LNCaP clone FGC (cell line): ENCODE measurements at places on chromosomes 16 and 17.

DNA sequence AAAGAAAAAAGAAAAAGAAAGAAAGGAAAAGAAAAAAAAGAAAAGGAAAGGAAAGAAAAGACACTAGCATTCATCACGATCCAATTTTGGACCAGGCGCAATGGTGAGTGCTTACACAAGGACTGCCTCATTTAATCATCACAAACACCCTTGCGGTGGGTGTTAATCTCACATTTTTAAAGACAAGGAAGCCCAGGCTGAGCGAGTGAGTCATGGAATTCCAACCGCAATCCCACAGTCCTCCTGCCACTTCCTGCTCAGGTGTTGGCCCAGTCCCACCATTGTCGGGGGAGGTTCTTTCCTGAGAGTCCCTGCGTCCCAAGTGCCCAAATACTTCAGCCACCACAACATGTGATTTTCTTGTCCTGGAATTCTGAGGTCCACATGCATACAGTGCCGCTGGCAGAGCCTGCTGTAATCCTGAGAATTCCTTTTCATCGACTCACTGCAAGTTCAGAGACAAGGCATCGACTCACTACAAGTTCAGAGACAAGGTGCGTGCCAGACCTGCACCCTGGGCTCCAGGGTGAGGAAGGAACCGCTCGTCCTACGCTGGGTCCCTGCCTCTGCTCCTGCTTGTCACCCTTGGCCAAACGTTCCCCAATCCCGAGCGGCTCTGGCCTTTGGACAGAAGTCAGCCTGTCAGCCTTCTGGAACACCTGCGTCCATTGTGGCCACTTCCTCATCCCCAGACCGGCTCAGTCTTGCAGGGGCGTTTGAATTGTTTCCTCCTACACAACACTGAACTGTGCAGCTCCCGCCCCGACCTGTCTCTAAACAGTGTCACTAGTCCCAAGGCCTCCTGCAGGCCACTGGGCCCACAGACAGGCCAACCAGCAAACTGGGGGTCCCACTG is 5.8 kb downstream of the ZG16B start:
- DNase-seq, result no peak

- DNase-seq, result no peak
These were observed 31.1 kb downstream of the DDX19A start for GRCh38 chr16:70377782-70378181.

DNA sequence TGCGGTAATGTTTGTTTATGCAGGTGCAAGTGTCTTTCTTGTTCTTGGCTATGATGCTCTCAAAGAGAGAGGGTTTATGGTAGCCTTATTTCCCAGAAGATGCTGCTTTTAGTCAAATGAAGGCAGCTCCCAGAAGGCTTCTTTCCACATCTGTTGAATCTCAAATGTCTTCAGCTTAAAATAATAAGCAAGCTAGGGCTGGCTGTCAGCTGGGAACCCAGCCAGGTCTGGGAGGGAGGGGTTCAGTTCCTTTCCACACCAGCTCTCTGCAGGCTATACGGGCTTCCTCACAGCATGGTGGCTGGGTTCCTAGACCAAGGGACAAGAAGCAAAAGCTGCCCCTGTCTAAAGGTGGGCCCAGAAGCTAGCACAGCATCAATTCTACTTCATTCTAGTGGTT is 47.4 kb upstream of the ATF7IP2 start:
- DNase-seq, result no peak

DNA sequence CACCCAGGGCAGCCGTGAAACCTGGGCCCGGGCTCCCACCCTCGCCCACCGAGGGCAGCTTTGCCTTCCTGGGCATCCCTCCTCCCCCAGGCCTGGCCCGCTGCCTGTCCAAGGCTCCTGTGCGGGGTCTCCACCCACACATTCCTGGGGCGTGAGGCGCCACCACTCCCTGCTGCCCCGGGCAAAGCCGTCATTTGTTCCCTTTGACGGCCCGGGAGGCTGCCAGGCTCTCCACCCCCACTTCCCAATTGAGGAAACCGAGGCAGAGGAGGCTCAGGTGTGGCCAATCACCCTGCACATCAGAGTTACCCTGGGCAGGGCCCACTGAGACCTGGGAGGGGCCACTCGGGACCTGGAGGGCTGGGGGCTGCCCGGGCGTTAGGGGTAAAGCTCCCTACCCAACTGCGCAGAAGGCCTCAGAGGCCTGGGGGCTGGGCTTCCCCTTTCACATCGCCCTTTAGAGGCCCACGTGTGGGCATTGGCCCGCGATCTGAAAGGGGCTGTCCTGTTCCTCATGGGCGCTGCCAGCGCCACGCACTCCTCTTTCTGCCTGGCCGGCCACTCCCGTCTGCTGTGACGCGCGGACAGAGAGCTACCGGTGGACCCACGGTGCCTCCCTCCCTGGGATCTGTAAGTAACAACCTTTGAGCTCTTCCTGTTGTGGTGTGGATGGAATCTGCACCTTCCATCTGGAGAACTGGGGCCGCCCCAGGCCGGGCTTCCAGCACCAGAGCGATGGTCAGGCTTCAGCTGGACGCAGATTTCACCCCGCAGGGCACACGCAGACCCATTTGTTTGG is at the start of gene MSLN:
MSLN (plus strand) TSS at position 190 of the 799 bp plus-strand sequence. CDS start 1,947 bp downstream, outside the sequence.
- no peak for DNase-seq

DNA sequence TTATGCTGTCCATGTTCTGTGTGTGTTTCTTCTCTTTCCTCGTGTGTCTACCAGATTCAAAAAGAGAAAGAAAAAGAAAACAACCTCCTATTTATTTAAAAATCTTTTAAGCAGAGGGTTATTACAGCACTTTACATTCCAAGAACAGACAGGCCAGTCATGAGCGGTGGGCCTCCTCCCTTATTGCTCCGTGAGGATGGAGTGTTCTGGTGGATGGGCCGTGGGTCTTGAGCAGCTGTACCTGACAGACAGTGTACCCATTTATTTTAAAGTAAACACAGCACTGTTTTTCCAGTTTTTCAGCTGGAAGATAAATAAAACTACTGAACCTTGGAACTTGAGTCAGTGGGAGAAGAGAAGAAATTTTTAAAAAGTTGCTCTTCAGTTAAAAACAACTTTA is 52.4 kb downstream of the WWP2 start:
- peak; percentile 2 for DNase-seq

- DNase-seq, result no peak
These were observed 1.2 kb downstream of the GFAP start for GRCh38 chr17:44914148-44914547.

DNA sequence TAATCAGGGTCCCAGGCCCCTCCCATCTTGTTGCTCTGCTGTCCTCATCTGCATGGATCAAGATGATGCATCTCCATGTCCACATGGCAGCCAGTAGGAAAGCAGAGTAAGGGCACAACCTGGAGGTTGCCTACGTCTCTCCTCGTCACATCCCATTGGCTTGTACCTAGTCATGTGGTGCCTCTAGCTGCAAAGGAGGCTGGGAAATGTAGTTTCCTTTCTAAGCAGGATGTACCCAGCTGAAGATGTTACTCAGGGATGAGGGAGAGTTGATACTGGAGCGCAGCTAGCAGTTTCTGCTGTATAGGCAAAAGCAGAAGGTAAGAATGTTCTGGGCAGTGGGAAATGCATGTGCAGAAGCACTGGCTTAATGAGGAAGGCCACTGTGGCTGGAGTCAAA is 20.8 kb downstream of the ABCC1 start:
- DNase-seq, result no peak

GRCh38 chr16:85853547-85854545 is 45.1 kb upstream of the IRF8 start:
- no peak for DNase-seq

- DNase-seq, result no peak
These were observed 17.7 kb upstream of the SLC12A3 start for GRCh38 chr16:56847173-56847910.

DNA sequence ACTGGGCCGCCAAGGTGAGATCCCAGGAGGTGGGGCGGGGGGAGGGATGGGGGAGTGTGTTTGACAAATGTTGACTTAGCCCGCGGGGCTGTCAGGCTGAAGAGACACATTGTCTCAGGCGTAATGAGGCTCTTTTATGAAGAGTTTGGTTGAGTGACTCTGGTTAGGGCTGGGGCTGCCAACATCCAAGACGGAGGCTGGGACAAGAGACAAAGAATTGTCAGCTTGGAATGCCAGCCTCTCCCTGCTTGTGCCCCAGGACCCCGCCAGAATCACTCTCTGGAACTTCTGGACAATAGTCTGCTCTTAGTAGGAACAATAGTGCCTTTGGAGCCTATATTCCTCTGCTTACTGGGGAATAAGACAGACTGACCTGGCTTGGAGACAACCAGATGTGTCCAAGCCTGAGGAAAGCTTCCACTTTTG is 24.0 kb downstream of the PCTP start:
- DNase-seq, result no peak

DNA sequence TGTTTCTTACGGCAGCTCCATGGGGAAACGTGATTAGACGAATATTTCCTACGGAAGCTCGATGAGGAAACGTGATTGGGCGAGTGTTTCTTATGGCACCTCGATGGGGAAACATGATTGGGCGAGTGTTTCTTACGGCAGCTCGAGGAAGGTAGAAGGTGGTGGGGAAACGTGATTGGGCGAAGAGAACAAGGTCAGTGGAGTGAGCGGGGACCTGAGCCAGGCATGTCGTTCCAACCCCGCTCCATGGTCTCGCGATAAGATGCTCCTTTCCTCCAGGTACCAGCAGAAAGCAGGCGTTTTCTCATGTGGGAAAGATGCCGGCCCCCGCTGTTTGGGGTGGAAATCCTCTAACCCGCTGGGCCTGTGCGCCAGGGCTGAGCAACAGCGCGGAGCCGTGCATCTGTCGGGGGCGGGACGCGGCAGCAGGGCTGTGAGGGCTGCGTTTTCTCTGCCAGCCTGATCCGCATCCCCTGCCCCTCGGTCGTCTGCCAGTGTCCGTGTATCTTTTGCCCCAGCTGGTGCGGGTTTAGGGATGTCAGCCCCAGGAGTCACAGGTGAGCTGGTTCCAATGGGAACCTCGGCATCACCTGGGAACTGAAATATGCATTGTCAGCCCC is 25.6 kb upstream of the DOC2B start:
- DNase-seq, result no peak

DNA sequence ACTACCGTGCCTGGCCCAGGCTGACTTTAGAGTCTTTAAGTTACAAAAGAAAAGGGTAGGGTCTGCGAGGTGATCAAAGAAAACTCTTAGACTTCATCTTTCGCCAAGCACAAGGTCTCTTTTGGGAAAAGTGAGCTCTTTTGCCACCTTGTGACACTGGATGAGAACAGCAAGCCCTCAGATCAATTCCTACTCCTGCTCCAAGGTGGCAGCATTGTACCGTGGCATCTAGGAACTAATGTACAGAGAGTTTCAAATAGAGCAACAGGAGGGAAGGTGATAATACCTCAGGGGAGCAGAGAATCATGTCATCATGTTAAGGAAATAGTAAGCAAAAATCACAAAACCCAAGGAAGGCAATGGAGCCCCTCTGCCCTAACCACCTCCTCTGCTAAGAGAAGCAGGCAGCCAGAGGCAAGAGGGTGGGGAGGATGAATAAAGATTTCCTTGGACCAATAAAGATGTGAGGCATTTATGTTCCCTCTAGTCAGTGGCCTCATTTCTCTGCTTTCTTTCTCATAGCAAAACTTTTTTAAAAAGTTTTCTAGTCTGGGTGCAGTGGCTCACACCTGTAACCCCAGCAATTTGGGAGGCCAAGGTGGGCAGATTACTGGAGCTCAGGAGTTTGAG is 2.1 kb upstream of the C17orf78 start:
- DNase-seq, result peak; percentile 82

GRCh38 chr17:75518201-75518600 is 1.9 kb downstream of the TSEN54 start:
- no peak for DNase-seq

- DNase-seq, result no peak
These were observed 27.6 kb downstream of the GSG1L start for GRCh38 chr16:28035866-28036393.

DNA sequence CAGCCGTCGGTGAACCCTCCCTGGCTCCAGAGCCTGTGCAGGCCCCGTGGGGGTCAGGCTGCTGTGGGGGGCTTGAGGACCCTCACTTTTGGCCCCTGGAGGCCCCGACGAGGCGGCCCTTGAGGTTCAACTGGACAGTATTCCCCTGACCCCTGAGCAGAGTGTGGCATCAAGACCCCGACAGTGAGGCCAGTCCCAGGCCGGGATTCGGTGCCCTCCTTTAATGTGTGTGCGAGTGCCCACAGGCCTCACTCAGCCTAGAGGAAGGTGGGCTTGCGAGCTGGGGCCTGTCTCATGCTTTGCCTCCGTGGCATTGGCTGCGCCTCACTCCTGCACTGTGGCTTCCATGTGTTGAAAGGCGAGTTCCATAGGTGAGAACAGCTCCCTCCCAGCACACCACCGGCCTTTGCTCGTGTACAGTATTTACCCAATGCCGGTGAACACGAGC is 94.5 kb downstream of the METRNL start:
- no peak for DNase-seq

DNA sequence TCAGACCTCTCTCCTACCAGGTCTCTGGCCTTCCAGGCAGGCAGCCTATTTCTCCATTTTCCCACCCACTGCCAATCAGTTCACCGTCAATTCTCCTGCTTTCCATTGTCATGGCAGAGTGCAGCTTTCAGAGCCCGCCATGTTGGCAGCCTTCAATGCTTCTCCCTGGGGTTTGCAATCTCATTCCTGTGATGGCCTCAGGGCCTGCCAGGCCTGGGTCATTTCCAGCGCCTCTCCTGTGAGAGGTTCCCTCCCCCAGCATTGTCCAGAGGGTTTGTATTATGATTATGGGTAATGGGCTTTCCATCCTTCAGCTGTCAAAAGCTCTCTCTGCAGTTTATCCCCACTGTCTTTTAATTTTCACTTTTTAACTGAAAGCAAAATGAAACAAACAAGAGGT is 716.6 kb upstream of the CDH8 start:
- DNase-seq, result no peak

GRCh38 chr16:75099738-75100602 is 16.6 kb downstream of the LDHD start:
- no peak for DNase-seq

DNA sequence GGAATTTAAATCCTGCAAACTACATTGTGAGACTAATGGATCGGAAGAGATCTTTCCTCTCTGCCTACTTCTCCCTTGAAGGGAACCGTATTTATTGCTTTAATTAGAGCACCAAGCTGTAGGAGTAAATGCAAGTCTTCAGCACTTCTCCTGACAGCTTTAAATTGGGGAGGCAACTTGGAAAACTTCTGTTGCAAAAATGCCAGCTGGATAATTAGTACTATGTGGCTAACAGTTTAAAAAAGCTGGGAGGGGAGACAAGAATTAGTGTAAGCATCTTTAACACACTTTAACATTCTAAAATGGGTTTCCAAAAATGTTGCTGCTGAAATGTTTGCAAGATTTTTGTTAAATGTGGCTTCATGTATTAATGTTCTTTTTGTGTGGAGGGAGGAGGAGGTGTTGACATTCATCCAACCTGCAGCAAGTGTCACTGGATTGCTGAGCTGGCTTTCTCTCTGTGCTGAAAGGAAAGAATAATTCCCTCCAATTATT is 108.5 kb downstream of the PCTP start:
- DNase-seq, result no peak

GRCh38 chr17:65064452-65065019 is 8.0 kb upstream of the GNA13 start:
- DNase-seq, result no peak

- no peak for DNase-seq
These were observed 72.8 kb downstream of the SOCS1 start for GRCh38 chr16:11183035-11183812.
